ENCODE measurements at places on chromosomes 12 and 14. TPM values are rescaled to one million over a fixed set of nuclear protein-coding genes. Genes with fewer than 3 reads are reported as not detected.
A peak's percentile ranks its signal among the peaks of the same experiment; 100 is the strongest.

The RBM19 gene
- total RNA-seq: 18.6 TPM

- DNase-seq: no peak
Observed at GRCh38 chr12:6277982-6278438, 32.5 kb upstream of the PLEKHG6 start.

GRCh38 chr14:96108061-96108795, 69.1 kb downstream of the C14orf132 start:
- DNase-seq: no peak

- DNase-seq: no peak
Observed at GRCh38 chr12:107368586-107368985, 275.2 kb upstream of the CRY1 start.

GRCh38 chr14:78469947-78470346, 299.8 kb downstream of the NRXN3 start:
- no peak for DNase-seq

DNA sequence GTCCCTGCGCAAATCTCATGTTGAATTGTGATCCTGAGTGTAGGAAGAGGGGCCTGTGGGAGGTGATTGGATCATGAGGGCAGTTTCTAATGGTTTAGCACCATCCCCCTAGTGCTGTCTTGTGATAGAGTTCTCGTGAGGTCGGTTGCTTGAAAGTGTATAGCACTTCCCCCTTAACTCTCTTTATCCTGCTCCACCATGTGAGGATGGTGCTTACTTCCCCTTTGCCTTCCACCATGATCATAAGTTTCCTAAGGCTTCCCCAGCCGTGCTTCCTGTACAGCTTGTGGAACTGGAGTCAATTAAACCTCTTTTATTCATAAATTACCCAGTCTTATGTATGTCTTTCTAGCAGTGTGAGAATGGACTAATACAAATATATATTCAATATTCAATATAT, 303.7 kb upstream of the SEL1L start:
- no peak for DNase-seq

- DNase-seq: no peak
Observed at GRCh38 chr14:53539489-53540126, 386.5 kb upstream of the DDHD1 start.

- peak; percentile 93 for DNase-seq
Observed at GRCh38 chr12:58540480-58541299, 379.6 kb downstream of the LRIG3 start.

GRCh38 chr12:40559865-40560264, 132.4 kb upstream of the CNTN1 start:
- DNase-seq: no peak

DNA sequence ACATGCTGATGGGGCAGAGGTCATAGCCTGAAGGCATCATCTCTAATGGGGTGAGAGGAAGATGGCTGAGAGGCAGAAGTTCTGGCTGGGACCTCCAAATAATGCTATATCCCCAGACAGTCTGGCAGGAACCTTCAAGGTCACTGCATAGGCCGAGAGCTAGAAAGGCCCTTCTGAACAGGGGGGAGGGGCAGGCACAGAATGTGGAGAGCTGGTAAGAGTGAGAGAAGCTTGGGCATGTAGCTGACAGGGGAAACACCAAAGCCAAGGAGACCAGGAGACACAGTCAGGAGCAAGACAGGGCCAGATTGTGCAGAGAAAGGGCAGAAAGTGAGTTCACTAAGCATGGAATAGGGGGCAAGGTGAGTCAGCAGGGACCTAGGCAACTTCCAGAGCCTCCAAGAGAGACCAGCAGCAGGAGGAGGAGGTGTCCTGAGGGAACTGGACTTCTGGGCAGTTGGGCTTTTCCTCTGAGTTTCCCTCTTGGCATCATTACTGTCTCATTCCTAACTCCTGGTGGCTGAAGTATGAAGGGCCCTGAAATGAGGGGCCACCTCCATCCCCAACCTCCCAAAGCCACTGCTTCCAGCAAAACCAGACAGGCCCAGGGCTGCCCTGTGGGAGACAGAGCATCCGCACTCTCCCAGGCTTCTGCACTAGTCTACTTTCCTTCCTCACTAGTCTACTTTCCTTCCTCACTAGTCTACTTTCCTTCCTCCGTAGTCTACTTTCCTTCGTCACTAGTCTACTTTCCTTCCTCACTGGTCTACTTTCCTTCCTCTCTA, 17.1 kb downstream of the ANO2 start:
- no peak for DNase-seq

DNA sequence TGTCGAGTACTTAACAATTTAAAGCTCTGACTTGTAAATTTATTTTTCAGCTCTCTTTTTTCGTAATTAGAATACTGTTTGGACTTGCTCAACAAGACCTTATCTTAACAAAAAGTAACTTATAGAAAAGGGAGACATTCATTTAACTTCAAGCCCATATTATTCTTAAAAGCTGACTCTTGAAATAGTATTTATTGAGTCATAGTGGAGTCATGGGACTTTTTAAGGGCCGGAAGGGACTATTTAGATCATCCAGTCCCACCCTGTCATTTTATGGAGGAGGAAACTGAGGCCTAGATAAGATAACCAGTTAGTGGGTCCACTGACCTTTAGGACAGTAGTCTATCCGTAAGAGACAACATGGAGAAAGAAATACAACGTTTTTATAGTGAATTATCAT, 1.5 kb downstream of the RAP1B start:
- DNase-seq: no peak

DNA sequence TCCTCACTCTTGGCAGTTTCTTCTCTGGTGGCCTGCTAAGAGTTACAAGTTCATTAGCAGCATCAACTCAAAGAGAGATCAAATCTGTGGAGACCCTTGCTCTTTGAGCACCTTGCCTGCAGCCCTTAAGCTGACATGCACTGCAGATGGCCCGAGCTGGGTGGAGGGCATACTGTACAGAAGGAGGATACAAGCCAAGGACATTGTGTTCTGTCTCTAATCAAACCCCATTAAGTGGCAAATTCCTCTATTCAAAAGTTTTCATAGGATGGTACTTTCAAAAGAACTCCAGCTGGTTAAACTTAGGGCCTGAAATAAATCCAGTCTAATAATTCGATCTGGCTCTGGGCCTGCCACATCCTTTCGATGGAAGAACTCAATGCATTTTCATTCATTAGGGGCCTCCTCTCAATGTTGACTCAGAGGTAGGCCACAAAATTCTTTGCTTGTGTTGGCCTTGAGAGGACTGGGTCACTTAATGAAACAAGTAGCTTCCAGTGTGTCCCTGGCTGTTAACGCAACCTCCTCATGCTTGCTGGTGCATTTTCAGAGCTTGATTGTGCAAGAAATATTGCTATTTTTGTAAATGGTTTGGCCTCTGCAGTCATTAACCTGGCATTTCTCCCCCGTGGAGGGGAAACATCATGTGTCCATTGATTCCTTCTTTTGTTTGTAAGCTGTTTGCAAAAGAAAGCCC, 318.2 kb downstream of the NUAK1 start:
- no peak for DNase-seq

GRCh38 chr14:22995889-22996625, 13.7 kb upstream of the AJUBA start:
- no peak for DNase-seq
